GM23248 (cell line): ENCODE measurements at places on chromosomes 6 and 20. TPM values are rescaled to one million over a fixed set of nuclear protein-coding genes. Genes with fewer than 3 reads are reported as not detected.

Gene TMC2
- total RNA-seq: not detected in 2 replicates

DNA sequence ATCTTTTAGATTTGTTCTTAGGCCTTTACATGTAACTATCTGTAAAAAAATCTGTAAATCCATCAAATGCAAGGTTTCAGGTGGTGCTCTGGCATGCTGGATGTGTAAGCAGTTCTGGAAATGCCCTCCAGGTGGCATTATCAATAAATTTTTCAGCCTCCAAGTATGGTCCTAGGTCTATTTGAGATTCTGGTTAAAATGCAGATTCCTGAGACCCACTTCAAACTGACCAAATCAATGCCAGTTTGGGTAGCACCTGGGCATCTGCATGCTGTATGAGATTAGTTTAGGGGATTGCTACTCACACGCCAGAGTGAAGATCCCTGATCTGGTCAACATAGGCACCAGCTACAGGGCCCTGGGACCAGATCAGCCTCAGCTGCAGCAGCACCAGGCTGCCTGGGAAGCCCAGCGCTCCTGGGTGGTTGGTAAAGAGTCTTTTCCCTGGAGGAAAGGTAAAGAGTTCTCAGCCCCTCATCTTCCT, 507.3 kb upstream of the CITED2 start:
- H3K27ac ChIP-seq: no peak overlapping the region
- no peaks in the 10 kb centered on the region for H3K27me3 ChIP-seq
- no peak overlapping the region for H3K4me3 ChIP-seq
- DNase-seq: peak; percentile 39
- peaks cover 20% of the 10 kb centered on the region for H3K4me1 ChIP-seq

Gene PSORS1C2
- not detected in 2 replicates for total RNA-seq

DNA sequence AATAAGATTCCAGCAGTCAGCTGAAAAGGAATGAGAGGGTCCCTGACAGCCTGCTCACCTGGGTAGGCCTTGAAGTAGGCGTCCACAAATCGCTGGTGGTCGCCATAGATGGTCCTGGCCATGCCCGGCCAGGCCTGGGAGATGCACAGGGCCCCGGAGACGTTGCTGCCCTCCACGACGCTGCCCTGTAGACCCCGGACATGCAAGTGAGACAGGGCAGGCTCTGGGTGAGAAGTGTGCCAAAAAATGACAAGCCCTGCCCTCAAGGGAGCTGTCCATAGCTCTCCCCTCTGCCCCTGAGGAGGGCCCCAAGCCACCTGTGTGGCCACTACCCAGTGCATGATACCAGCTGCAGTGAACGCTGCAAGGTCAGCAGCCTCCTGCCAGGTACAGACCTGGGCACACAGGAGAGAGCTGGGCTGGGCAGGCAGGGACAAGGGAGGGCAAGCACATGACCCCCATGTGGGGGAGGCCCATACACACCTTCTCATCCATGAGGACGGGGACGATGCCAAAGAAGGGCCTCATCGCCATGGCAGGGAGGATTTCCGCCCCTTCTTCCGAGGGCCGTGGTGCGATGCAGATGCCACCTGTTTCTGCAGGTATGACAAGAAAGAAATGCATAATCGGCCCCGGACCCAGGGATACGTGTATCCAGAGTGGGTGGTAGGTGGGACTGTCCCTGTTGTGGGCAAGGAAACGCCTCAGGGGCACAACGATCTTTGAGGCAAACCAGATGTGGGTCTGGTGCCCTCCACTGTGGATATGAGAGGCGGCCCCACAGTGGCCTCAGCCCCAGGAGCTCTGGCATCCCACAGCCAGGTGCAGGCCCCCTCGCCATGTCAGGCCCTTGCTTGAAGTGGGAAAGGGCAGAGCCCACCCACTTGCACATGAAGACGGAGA, 21.2 kb upstream of the APMAP start:
- H3K36me3 ChIP-seq: no peaks in the 10 kb centered on the region
- H3K27me3 ChIP-seq: no peaks in the 10 kb centered on the region
- no peak for DNase-seq
- no peaks in the 10 kb centered on the region for H3K4me1 ChIP-seq
- no peak overlapping the region for H3K4me3 ChIP-seq

GRCh38 chr6:155201461-155202226, 62.2 kb upstream of the CLDN20 start:
- peaks cover 13% of the 10 kb centered on the region for H3K4me1 ChIP-seq
- peak; percentile 62 for DNase-seq
- no peak overlapping the region for H3K27ac ChIP-seq
- H3K4me3 ChIP-seq: no peak overlapping the region

Gene OTOR
- total RNA-seq: not detected in 2 replicates

GRCh38 chr20:25669826-25670422, 26.7 kb downstream of the ZNF337 start:
- peak overlapping the region; percentile 35 for H3K27ac ChIP-seq
- DNase-seq: peak; percentile 84
- no peaks in the 10 kb centered on the region for H3K27me3 ChIP-seq
- H3K4me1 ChIP-seq: peaks cover 5% of the 10 kb centered on the region
- peaks cover 6% of the 10 kb centered on the region; the same call in 1 of the 2 replicates for H3K36me3 ChIP-seq

Gene HLA-DRB5
- not detected in 2 replicates for total RNA-seq

DNA sequence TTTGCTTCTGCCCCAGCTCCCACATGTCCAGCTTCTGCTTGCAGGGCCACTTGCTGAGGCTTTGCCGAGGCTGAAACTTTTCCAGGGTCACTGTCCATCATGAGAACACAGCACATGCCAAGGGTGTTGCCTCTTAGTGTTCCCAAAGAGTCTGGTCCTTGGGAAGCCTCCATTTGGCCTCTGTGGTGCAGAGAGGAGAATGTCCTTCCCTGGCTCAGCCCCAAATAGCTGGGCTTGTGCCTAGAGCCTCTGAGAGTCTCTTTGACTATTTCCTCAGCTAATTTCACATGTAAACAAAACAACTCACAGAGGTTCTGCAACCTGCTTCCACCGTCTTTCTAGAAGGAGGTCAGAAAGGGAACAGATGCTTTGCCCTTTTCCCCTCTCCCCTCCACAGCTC, 40.4 kb upstream of the RAB23 start:
- peaks cover 76% of the 10 kb centered on the region for H3K4me1 ChIP-seq
- H3K36me3 ChIP-seq: no peaks in the 10 kb centered on the region
- peak overlapping the region; percentile 95 for H3K27ac ChIP-seq
- H3K27me3 ChIP-seq: no peaks in the 10 kb centered on the region

GRCh38 chr20:35091816-35092523, 637 bp downstream of the TRPC4AP start:
- no peaks in the 10 kb centered on the region for H3K27me3 ChIP-seq
- peak overlapping the region; percentile 92 for H3K27ac ChIP-seq
- peaks cover 37% of the 10 kb centered on the region for H3K4me1 ChIP-seq
- H3K36me3 ChIP-seq: no peaks in the 10 kb centered on the region

- DNase-seq: no peak
- no peak overlapping the region for H3K4me3 ChIP-seq
These were observed 207.0 kb downstream of the SLC24A3 start for GRCh38 chr20:19419396-19419795.

DNA sequence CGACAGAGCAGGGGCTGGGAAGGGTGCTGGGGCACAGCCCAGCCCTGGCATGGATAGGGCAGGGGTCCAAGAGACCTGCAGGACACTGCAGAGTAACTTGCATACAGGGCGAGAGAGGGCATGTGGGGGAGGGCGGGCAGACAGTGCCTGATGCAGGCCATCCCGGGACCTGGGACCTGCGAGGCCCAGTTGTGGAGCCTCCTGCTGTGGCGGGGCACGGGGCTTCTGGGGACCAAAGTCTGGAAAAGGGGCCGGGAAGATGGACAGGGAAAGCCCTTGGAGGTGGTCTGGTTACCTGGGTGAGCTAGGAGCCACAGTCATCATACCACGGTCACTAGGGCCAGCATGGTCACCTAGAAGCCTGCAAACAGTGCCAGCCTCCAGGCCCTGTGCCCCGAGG, 412 bp upstream of the TUBB1 start:
- peaks cover 3% of the 10 kb centered on the region; the same call in 1 of the 2 replicates for H3K36me3 ChIP-seq
- H3K27ac ChIP-seq: no peak overlapping the region
- no peaks in the 10 kb centered on the region for H3K27me3 ChIP-seq
- no peak overlapping the region for H3K4me3 ChIP-seq
- H3K4me1 ChIP-seq: peaks cover 26% of the 10 kb centered on the region
- DNase-seq: no peak

- H3K4me3 ChIP-seq: no peak overlapping the region
- no peak for DNase-seq
- H3K27ac ChIP-seq: no peak overlapping the region
- no peaks in the 10 kb centered on the region for H3K27me3 ChIP-seq
- H3K4me1 ChIP-seq: no peaks in the 10 kb centered on the region
These were observed 194.8 kb downstream of the SLC35F1 start for GRCh38 chr6:118101831-118102345.

Gene LY6G6C
- total RNA-seq: not detected in 2 replicates

Gene CCN2
- total RNA-seq: 397 and 410 TPM in 2 replicates

DNA sequence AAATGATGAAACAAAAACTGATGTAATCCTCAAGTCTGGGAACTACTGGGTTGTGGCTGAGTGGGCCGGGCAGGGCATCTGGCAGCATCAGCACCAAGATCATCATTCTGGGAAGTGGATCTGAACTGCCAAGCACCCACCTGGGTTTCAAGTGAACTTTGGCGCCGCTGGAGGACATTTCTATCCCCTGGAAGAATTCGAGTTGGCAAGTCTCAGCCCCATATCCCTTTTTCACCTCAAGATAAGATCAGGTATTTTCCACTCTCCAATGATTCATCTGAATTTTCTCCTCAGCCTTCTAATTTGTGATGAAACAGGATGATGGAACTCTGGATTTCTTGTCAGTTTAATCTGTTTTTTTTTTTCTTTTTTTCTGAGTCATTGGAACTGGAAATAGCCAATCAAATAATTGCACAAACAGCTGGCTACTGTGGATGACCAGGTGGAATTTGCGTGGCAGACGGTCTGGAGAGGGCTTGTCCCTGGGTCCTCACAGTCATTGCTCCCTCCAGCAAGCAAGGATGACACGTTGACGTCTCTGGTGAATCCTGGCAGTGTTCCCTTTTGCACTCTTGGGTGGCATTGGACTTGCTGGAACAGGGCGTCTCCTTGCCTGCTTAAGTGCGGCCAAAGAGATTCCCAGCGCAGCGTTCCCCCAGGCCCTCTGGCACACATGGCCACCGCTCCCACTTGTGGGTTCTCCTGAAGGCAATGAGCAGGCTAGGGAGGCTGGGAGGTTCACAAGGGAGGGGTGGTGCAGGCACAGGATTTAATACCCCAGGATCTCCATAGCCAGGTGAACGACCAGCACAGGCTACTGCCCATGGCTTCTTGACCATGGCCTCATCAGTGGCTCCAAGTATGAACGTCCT, 80.4 kb downstream of the DHX35 start:
- H3K27ac ChIP-seq: peak overlapping the region; percentile 53
- no peak overlapping the region for H3K4me3 ChIP-seq
- H3K27me3 ChIP-seq: no peaks in the 10 kb centered on the region
- DNase-seq: peak; percentile 71
- peaks cover 7% of the 10 kb centered on the region; the same call in 1 of the 2 replicates for H3K4me1 ChIP-seq
- H3K36me3 ChIP-seq: peaks cover under 1% of the 10 kb centered on the region; the same call in 1 of the 2 replicates

DNA sequence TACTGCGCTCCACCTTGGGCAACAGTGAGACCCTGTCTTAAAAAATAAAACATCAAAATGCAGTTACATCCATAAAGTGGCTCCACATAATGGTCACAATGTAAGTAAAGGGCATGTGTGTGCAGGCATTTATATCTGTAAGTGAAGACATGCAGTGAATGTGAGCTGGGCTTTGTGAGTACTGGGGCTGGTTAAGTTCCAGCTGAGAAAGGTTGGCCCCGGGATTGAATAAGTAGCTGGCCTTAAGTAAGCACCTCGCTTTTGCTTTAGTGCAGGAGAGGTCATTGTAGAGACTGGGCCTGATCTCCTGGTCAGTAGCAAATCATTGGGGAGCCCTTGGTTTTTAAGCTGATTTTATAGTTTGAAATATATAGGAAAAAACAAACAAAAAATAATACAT, 8.0 kb downstream of the QKI start:
- H3K4me1 ChIP-seq: peaks cover 57% of the 10 kb centered on the region
- DNase-seq: no peak
- H3K27ac ChIP-seq: no peak overlapping the region
- no peak overlapping the region for H3K4me3 ChIP-seq

Gene MOG
- total RNA-seq: not detected in 2 replicates

Gene GLP1R
- not detected in 2 replicates for total RNA-seq

Gene PTGIS
- total RNA-seq: 178 and 192 TPM in 2 replicates

DNA sequence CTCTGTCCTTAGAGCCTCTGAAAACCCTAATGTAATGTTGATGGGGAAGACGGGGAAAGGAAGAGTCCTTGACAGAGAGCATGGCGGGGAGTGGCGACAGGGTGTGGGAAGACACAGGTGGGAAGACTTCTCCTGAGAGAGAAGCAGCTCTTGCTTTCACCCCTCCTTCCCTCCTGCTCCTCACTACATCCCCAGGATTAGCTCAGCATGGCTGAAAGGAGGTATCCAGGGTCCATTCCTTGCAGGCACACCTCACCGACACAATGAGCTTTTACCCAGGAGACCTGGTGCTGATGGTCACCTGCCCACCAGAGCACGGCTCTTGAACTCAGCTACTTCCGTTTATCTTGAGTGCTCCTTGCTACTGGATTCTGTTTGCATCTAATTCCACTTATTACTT, 469.3 kb downstream of the CDH26 start:
- 0 out of 2 replicates have a peak, but pooled peaks cover 3% of the 10 kb centered on the region for H3K27me3 ChIP-seq
- DNase-seq: no peak
- H3K36me3 ChIP-seq: no peaks in the 10 kb centered on the region
- H3K4me3 ChIP-seq: no peak overlapping the region

DNA sequence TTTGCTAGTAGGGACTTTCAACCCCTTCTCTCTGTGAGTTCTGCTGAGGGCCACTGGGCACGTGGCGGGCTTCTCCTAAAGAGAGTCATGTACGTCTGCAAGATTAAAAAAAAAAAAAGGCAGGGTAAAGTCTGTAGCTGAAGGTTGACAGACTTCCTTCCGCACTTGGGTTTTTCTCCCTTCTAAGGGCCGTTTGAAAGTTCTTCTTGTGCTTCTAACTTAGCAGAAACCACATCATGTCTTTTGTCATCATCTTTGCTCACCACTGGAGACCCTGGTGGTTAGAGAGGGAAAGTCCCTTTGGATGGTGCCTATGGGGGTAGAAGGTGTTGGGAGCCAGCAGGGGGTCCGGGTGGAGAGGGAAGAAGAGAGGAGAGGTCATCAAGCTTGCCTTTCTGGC, 31.4 kb downstream of the PRDM1 start:
- H3K36me3 ChIP-seq: no peaks in the 10 kb centered on the region
- no peak for DNase-seq
- H3K4me1 ChIP-seq: no peaks in the 10 kb centered on the region; the same call in 1 of the 2 replicates
- no peak overlapping the region for H3K4me3 ChIP-seq

- no peaks in the 10 kb centered on the region for H3K36me3 ChIP-seq
- DNase-seq: peak; percentile 93
- H3K4me3 ChIP-seq: no peak overlapping the region
- peaks cover 47% of the 10 kb centered on the region for H3K4me1 ChIP-seq
- no peaks in the 10 kb centered on the region for H3K27me3 ChIP-seq
These were observed 95.5 kb downstream of the GJA10 start for GRCh38 chr6:89989742-89990141.

GRCh38 chr6:132076452-132076851, 125.3 kb upstream of the CCN2 start:
- peaks cover 11% of the 10 kb centered on the region for H3K4me1 ChIP-seq
- no peaks in the 10 kb centered on the region for H3K36me3 ChIP-seq
- H3K27me3 ChIP-seq: no peaks in the 10 kb centered on the region
- H3K27ac ChIP-seq: no peak overlapping the region
- no peak overlapping the region for H3K4me3 ChIP-seq

Gene GJE1
- total RNA-seq: not detected in 2 replicates

- DNase-seq: peak; percentile 60
- no peaks in the 10 kb centered on the region for H3K36me3 ChIP-seq
- peaks cover 24% of the 10 kb centered on the region for H3K4me1 ChIP-seq
- no peaks in the 10 kb centered on the region for H3K27me3 ChIP-seq
- H3K4me3 ChIP-seq: no peak overlapping the region
These were observed 12.9 kb upstream of the HIVEP1 start for GRCh38 chr6:11999246-11999645.

GRCh38 chr6:156993713-156994112, 216.5 kb downstream of the ARID1B start:
- DNase-seq: no peak
- no peaks in the 10 kb centered on the region for H3K36me3 ChIP-seq
